ENCODE measurements at places on chromosomes 5 and 9.
A peak's percentile ranks its signal among the peaks of the same experiment; 100 is the strongest.

DNA sequence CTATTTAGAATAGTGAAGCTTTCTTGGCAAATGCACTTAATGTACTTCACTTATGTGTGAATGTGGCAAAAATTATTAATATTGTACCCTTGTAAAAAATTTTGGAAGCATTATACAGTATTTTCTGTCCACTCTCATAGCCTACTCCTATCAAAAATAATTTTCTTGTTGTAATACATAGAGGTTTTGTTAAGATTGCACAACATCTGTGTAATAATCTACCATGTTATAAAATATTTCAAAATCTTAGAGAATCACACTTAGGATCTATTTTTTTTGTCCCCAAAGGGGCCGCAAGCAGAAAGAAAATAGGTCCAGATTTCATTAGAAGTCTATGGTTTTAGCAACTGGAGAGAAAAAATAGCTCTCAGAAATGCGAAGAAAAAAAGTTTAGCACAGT lies 945.9 kb downstream of the CDH18 start:
- DNase-seq, result no peak

DNA sequence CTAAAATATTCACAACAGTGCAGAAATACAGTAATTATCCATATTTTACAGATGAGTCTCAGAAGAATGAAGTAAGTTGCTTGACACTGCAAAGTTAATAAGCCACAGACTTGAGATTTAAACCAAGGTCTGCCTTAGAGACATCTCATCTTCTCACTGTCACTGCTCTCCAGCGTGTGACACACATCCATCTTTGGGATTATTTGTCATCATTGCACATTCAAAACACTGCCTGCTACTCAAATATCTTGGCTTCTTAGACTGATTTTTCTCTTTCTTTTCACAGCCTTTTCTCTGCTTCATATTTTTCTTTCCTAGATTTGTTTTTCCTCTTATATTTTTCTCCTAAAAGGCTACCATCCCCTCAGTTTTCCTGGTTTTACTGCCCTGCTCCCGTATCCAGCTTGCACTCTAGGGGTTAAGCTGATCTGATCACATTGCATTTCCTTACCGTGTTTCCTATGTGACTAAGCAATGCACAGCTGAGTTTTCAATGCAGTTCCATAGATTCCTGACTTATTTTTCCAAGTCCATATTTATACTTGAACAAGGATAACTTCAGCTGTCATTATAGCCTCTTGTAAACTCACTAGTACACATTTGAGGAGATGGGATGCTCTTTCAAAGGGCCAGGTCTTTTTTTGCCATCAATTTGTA lies 353.0 kb downstream of the PLK2 start:
- DNase-seq, result no peak

DNA sequence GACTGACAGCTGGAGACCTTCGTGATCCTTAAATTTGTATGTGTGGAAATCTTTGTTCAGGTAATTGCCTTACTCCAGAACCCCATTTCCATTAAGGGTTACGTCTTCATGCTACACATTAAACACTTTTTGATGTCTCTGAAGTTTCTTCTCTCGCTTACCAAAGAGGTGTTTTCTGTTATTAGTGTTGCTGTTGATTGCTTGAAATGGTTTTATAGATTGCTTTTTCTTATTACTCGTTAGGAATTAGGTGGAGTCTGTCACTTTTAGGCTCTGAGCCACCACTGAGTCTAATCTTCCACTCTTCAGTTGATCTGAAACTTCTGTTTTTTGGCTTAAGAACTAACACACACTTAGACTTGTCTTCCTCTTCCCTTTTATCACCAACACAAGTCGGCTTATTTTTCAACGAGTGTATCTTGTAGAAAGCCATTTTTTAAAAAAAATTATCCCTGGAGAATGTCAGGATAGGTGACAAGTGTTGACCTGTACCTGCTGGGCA lies 62.2 kb upstream of the PPARGC1B start:
- no peak for DNase-seq

GRCh38 chr5:68432682-68433081 lies 217.1 kb downstream of the PIK3R1 start:
- DNase-seq, result peak; percentile 47

- no peak for DNase-seq
Measured at GRCh38 chr5:61217214-61217613, 54.9 kb upstream of the SMIM15 start.

DNA sequence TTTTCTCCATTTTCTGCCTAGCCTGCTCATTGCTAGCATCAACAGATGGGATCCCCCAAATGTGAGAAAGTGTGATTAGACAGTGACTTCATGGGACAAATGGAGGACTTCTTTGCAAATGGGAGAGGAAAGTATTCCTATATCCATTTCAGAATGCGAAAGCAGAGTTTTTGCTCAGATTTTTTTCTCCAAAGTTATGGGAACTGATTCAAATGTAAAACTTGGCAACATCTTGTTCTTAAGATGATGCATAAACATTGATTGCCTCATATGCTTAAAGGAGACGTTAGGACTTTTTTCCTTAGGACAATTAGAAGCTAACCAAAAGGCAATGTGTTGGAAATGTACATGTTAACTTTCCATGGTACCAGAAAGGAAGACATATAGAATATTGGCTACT lies 704.3 kb upstream of the ZNF608 start:
- no peak for DNase-seq

GRCh38 chr9:92696619-92697018 lies 26.7 kb upstream of the IPPK start:
- DNase-seq, result no peak

DNA sequence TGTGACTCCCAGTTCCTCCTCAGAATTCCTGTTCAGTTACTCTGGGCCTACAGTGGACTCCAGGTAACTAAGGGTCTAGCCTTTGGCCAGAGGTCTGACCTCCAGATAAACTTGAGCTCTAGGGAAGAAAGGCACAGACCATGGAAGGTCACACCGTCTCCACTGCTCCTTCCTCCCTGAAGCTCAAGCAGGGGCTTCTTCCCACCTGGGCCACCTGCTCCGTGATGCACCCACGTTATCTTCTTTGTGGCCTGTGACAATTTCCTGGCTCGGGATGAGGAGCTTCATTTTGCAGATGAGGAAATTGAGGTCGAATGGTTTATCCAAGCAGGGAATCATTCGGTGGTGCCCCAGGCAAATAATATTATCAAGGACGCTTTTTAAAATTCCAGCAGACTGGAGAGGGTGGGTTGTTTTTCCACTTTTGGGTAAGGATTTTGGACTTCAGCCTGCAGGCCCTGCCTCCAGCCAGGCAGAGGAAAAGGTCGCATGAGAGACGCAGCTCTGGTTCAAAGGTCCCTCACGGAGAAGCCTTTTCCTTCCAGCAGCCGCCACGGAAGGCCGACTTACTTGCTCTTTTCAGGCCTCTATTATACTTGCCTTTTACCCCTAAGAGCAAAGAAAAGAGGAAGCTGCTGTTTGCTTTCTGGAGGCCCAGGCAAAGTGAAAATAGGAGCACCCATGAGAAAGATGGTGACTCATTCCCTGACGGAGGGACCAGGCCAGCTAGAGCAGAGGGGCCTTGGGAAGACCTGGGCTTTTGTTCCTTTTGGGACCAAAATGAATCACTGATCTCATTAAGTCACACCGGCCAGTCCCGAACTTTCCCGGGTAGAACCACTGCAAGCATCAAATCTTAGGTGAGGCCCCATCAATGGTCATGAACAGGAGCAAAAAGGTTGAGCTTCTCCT lies 22.8 kb upstream of the DUSP1 start:
- DNase-seq, result no peak

DNA sequence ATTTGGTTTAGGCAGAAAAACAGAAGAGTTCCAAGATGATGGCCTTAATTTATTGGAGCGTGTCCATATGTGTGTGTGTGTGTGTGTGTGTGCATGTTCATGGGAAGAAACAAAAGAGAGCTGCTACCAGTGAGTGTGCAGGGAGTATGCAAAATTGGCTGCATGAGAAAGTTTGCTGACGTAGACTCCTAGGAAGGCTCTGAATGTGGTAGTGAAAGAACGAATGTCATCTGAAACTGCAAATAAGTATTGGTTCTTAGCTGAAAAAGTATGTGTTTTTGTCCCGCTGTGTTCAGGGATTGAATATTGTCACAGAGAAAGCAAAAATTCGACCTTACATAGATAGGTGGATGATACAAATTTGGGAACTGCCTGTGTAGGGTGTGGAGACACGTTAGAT lies 542.6 kb upstream of the COX7C start:
- no peak for DNase-seq

GRCh38 chr5:27962198-27962597 lies 923.8 kb upstream of the CDH9 start:
- no peak for DNase-seq

DNA sequence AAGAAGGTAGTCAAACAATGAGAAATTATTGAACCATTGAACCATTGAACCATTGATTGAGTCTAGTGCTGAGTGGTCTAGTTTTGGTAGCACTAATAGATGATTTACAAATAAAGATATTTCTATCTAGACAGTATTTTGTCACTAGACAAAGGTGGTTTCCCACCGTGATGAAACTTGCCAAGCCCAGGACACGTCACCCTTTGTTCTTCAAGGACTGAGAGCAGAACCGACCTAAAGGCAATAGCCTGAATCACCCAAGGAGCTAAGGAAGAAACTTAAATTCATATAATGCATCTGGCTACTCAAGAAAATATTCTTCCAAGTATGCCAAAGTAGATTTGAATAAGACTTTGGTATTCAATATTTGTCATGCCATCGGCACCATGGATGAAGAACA lies 103.3 kb downstream of the ESM1 start:
- DNase-seq, result no peak

DNA sequence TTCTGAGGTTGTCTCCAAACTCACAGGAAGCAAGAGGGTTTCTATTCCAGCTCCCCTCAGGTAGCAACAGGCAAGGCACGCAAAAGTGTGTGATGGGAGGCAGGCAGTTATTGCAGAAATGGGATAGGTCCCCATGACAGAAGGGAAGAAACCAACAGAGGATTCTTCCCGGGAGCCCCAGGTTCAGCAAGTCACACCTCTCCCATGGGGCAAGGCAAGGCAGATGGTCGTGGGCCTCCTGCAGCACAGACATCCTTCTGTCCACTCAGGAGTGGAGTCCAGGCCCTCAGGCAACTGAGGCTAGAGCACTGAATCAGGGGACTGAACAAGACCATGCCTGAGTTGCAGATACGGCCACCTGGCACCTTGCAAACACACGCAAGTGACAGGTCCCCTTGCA lies 424.9 kb upstream of the IRX4 start:
- no peak for DNase-seq

- no peak for DNase-seq
Measured at GRCh38 chr5:44943647-44944046, 134.9 kb downstream of the MRPS30 start.

GRCh38 chr5:80142996-80143395 lies 107.8 kb downstream of the THBS4 start:
- no peak for DNase-seq

- no peak for DNase-seq
Measured at GRCh38 chr9:19931098-19931890, 142.5 kb upstream of the SLC24A2 start.

- no peak for DNase-seq
Measured at GRCh38 chr9:134783699-134784039, 96.9 kb upstream of the FCN2 start.

DNA sequence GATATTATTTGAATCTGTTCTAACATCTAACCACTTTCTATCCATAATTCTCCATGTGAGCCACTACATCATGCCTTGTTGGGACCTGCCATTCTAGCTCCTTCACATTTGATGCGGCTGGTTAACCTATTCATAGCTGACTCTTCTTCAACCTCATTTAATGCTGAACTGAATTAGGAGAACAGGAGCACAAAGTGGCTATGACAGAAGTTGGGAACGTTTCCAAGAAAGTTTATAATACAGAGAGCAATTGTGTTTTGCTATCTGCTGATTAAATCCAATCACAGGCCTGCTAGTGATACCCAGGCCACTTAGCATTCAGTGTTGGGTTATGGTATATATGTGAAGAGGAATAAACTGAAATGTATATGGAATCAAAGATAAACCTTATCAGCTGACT lies 440.3 kb downstream of the PTPRD start:
- no peak for DNase-seq

GRCh38 chr5:60649288-60649917 lies 50.6 kb downstream of the DEPDC1B start:
- peak; percentile 39 for DNase-seq

- DNase-seq, result peak; percentile 27
Measured at GRCh38 chr5:58582803-58583491, at the start of gene RAB3C. TSS of gene RAB3C (plus strand) at chr5:58583075. CDS start at chr5:58583209, 134 bp downstream.

- DNase-seq, result no peak
Measured at GRCh38 chr9:130962418-130963316, 23.6 kb upstream of the FIBCD1 start.

GRCh38 chr5:89120719-89121118 lies 237.7 kb upstream of the MEF2C start:
- no peak for DNase-seq

- DNase-seq, result no peak
Measured at GRCh38 chr5:140166911-140167310, 8.1 kb upstream of the CYSTM1 start.

- DNase-seq, result no peak
Measured at GRCh38 chr5:117144086-117144485, 569.5 kb upstream of the SEMA6A start.

DNA sequence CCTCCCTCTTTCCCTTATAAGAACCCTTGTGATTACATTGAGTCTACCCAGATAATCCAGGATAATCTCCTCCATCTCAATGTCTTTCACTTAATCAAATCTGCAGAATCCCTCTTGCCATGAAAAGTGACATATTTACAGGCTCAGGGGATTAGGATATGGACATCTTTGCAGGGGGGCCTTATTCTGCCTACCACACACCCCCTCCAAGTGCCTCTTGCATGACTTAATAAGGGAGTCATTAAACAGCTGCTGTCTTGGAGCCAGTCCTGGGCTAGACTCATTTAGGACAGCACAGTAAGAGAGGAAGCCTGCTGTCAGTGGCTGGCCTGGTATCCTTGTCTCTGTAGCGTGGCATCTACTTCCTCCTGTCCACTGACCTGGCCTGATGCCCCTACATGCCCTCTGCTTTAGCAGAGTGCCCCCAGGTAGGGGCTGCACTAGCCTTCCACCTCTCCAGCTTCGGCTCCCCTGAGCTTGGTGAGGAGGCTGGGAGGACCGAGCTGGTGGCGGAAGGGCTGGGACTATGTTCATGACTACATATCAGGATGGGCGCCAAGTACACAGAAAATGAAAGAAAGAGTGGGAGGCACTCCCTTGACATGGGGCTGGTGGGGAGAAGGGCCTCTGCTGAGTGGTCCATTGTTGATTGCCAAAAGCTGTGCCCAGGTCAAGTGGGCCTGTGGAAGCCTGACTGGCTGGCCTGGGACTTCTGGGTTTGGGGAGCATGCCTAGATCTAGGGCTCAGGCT lies 17.2 kb downstream of the ENHO start:
- DNase-seq, result no peak

- DNase-seq, result no peak
Measured at GRCh38 chr5:5295351-5295750, 127.1 kb upstream of the ICE1 start.

DNA sequence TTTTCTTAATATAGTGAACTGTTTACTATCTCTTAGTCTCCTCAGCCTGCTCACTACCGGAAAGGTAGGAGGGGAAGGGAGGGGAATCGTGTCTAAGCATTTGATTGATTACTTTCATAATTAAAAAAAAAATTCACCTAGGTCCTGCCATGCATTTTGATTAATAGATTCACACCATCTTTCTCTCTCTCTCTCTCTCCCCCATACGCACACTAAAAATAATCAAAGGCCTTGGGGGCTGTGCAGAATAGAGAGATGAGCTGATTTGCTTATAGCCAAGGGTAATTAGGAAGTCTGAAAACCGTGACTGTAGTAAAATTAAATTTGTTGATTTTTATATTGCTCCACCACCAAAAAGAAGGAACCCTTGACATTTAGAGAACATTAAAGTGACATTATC lies 49.6 kb downstream of the CD180 start:
- no peak for DNase-seq

GRCh38 chr5:54792611-54793404 lies 192.6 kb downstream of the ESM1 start:
- DNase-seq, result no peak

Measured in CD4-positive, alpha-beta T cell treated with Interleukin-4 for 4 hours (primary cell).